Ammon's horn (tissue), 1 donor: ENCODE measurements at places on chromosomes 13 and 19.
A peak's percentile ranks its signal among the peaks of the same experiment; 100 is the strongest.

DNA sequence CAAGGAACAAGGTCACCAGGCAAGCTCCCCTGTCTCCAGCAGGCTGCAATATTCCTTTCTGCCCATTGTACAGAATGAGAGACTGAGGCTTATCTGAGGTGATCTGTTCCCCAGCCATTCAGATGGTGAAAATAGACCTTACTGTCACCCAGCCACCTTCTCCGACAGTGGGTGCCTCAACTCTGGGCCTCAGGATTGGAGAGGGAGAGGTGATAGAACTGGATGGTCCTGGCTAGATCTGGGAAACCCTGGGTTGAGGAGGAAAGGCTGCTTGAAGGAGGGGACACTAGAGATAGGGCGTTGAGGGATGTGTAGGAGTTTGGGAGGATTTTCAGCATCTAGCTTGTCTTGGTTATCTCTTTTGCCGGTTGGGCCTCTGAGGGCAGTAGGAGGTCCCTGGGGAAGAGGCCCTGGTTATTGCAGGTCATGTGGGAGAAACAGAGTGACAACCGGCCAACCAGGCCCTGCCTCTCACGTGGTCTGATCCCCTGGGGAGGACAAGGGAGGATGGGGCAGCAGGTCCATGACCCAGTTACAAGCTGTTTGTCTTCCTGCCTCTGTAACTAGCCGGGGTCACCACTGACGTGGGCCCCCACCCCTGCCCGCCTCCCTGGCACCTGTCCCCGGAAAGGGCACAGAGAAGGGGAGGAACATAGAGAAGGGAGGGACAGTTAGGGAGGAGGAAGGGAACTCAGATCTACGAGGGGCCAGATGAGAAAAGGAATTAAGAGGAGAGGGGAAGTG lies 8.2 kb downstream of the NFIC start:
- no peak for DNase-seq

GRCh38 chr13:97274829-97275649 lies 52.9 kb downstream of the MBNL2 start:
- DNase-seq: no peak

GRCh38 chr13:40503966-40504591 lies 162.4 kb downstream of the FOXO1 start:
- peak; percentile 44 for DNase-seq

DNA sequence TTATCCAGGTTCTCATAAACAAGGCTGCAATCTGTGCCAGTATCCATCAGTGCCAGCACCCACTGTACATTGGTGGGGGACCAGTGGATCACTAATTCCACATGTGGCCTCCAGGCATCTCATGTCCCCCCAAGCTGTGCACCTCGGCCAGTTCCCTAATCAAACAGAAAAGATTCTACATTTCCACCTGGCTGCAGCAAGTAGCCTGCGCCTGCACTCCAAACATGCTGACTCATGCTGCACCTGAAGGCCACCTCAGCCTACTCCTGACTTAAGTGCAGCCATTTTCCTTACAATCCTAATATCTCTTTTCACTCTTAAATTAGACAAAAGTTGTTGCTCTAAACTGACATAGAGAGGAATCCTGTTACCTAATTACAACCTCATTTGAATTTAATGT lies 729.4 kb upstream of the MIR17HG start:
- DNase-seq: no peak

- no peak for DNase-seq
These were observed 165.6 kb upstream of the NBEA start for GRCh38 chr13:34776390-34776981.
